Renal cortex interstitium (tissue), 15 donors: ENCODE measurements at places on chromosomes 5 and 9. TPM values are rescaled to one million over a fixed set of nuclear protein-coding genes. Genes with fewer than 3 reads are reported as not detected.
A peak's percentile ranks its signal among the peaks of the same experiment; 100 is the strongest.

GRCh38 chr9:6931913-6932312 is 174.1 kb downstream of the KDM4C start:
- DNase-seq: no peak

GRCh38 chr9:3508521-3509291 is 17.1 kb downstream of the RFX3 start:
- DNase-seq: no peak

- DNase-seq: no peak
Measured at GRCh38 chr5:159741829-159742322, 174.4 kb upstream of the ADRA1B start.

GRCh38 chr5:53246042-53246836 is 136.7 kb upstream of the MOCS2 start:
- no peak for DNase-seq

DNA sequence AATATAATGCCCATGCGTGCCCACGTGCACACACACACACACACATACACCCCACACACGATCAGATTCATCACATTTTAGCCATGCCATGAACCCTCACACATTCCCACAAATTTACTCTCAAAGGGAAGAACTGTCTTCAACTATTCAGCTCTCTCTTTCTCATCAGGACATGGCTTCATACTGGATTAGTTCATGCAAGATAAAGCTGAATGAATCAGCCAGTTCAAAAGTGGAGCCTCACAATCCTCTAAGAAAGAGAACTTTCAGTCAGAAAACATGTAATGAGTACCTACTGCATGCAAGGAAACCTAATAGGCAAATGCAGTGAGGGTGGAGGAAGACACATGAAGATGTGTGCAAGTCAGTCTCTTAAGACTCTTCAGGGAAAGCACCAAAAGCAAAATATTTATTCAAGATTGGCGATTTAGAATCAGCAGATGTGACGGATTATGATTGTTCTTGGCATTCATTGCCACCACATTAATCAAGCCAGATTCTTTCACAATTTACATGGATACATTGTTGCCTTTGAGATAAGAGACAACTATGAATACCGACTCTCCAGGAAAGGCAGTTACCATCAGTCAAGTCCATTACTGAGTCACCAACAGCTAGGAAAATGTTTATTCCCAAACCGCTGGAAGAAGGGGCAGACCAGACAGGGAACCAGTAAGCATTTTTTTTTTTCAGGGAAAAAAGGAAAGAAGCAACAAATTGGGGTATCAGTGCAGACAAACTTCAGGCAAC is 30.3 kb upstream of the PUM3 start:
- no peak for DNase-seq

Gene REEP2
- 13.0 TPM for polyA plus RNA-seq

Gene FXN
- polyA plus RNA-seq: 20.6 TPM

Gene TAF11L3
- not detected for polyA plus RNA-seq

GRCh38 chr5:121962958-121963357 is 1.2 kb downstream of the SRFBP1 start:
- no peak for DNase-seq

DNA sequence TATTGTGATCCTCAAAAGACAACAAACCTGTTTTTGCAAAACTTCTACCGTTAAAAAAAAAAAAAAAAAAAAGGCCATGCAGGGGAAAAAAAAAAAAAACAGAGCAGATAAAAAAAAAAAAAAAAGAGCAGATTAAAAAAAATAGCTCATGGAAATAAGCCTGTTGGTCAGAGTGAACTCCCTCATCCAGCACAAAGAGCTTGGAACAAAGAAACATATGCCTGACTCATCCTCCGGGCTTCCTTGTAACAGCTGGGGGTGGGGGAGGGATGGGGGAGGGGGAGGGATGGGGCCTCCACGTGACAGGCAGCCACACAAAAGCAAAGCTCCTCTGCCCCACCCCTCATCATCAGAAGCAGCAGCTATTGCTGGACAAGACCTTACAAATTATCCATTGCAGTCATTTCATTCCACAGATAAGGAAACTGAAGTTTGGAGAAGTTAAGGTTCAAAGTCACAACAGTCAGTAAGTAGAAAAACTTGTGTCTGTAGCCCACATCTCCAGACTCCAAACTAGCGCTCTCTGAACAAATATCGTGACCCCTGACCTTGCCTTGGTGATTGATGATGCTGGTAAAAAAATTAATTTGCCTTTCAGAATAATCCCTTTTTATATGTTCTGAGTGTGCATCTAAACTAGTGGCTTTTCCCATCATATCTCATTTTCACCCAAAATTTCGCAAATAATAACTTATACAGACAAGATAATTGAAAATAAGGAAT is 38.9 kb downstream of the SLC35D2 start:
- peak; percentile 4 for DNase-seq

- no peak for DNase-seq
Measured at GRCh38 chr5:168305281-168305680, 13.8 kb downstream of the WWC1 start.

DNA sequence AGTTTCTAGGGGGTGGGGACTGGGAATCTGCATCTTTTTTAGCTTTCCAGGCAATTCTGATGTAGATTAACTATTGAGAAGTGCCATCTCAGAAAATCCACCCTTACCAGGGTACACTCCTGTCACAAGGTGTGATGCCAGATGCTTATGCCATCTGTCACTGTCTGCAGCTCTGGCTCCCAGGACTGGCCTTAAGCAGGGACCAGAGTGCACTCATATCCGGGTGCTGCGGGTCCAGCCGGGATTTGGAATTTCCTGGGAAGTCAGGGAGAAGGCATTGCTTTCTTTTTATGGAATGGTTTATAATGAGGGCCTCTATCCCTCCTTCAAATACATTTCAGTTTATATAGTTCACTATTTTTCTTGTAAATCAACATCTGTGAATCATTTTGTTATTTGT is 92.6 kb downstream of the TMEM174 start:
- no peak for DNase-seq

GRCh38 chr9:20651939-20652338 is 29.6 kb upstream of the MLLT3 start:
- no peak for DNase-seq

- DNase-seq: no peak
Measured at GRCh38 chr9:89880161-89880560, 275.3 kb downstream of the GADD45G start.

DNA sequence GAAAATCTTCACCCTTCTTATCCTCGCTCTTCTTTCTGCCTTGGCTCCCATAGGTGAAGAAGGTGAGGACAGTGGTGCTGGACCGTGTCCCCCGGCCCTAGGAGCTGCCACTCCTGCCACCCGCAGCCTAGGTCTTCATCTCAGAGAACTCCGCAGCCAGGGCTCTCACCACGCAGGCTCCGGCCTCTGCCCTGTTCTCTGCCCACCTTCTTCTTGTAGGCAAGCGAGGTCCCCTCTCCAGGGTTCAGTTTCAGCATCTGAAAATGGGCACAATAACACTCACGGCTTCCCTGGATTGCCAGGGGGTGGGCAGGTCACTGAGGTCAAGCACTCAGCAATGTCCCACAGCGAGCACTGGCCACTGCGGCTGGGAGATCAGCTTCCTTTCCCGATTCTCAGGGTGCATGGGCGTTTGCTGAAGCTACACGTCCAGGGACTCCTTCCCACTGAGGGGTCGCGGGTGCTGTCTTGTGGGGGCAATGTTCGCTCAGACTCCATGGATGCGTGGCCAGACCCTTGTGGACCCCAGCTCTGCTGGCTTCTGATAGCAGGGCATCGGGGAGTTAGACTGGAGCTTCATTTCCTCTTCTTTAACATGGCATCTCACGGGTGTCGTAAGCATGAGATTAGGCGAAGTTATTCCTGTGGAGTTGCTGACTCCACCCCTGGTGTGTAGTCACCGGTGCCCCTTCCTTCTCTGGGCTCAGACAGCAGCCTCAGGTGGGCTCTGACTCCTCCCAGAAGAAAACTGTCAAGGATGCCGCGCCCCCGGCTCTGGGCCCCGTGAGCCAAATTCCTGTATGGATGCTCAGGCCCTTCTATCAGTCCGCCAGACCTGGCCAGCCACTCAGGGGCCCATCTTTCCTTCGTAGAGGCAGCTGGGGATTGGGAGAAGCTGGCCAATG is 145.1 kb upstream of the IRX2 start:
- DNase-seq: no peak

DNA sequence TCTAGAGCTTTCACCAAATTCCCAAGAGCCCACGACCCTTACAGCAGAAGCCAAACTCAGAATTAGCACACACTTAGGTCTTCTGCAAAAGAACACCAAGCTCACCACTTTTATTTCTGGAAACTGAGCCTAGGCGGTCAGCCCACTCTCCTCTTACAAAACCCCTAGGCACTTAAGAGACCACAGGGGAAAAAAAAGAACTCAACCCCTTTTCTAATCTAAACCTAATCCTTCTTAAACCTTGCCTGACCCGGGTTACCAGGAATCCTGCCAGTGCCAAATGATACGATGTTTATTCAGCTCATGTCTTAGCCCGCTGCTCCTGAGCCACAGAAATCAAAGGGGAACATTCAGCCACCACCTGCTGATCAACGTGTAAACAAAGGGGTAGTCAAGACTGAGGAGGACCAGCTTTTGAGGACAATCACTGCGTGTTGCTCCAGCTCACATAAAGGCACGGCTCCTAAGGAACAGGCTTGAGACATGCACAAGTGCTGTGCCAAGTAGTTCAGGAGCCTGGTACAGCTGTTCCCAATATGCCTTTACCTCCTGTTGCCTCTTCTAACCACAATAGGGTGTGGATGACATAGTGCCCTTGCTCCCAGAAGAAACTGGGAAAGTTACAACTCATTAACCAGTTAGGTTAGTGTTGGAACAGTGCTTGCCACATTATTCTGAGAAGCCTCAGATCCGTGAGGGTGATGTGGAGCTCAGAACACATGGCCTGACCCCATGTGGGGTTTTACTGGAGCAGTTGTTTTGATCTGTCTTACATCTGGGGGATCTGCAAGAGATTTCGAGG is 49.3 kb downstream of the ZFAND5 start:
- no peak for DNase-seq

Gene AGXT2
- 74.1 TPM for polyA plus RNA-seq

Gene MSANTD3
- 21.3 TPM for polyA plus RNA-seq

Gene SOHLH1
- not detected for polyA plus RNA-seq

DNA sequence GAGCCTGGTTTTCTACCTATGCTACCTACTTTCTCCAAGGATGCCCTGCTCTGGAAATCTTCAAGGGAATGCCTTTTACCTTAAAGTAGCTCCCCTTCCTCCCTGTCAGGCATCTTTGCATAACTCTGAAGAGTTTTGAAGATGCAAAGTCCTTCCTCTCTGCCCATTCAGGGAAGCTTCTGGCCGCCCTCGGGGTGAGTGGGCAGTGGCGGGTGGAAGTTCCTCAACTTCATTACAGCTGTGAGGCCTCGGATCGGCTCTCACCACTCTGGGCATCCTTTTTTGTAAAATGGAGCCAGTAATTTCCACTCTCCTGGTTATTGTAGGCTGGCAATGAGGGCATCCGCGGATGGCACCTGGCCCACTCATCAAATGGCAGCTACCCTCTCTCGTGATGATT is 31.7 kb upstream of the STXBP1 start:
- no peak for DNase-seq

DNA sequence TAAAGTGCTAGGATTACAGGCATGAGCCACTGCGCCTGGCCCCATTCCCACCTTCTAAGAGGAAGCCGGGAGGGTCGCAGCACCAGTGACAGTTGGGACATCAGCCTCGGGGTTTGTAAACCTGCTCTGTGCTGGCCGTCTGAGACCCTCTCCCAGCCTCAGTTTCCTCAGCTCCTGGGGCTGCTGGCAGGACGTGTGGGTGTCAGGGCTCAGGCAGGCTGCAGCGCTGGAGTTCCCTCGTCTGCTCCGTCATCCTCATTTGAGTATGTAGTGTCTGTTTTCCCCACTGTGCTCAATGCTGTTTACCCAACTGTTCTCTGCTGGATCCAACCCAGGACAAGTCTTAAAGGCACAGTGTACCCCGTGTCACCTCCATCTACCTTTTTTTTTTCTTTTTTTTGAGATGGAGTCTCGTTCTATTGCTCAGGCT is 2.0 kb upstream of the NINJ1 start:
- no peak for DNase-seq

- no peak for DNase-seq
Measured at GRCh38 chr5:147190331-147190730, 44.5 kb upstream of the STK32A start.

- DNase-seq: no peak
Measured at GRCh38 chr9:91301161-91301560, 60.6 kb downstream of the AUH start.

DNA sequence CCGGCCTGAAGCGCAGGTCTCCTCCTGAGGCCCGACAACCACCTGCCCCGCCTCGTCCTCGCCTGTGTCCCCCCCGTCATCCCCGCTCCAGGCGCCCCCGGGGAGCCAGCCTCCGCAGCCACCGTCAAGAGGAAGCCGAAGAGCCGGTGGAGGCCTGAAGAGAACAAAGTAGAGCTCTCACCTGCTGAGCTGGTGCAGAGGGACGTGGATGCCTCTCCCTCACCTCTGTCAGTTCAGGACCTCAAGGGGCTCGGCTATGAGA is 169.9 kb downstream of the HINT1 start:
- DNase-seq: no peak

DNA sequence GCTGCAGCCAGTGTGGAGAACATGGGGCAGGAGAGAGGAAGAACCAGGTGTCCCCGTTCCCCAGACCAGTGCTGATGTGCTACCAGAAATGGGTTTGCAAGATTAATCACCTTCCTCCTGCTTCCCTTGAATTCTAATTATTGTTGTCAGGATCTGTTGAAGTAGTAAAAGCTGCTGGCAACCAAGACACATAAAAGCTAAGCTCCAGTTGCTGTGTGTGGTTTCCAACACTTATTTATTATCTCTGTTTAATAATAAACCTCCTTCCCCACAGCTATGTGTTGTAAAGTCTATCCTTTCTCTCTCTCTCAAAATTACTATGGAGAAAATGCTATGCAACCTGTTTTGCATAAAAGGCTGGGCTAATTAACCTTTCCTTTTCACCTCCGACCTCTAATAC is 2.3 kb upstream of the RETREG1 start:
- DNase-seq: no peak

GRCh38 chr5:77518304-77518703 is 26.2 kb upstream of the WDR41 start:
- DNase-seq: no peak

DNA sequence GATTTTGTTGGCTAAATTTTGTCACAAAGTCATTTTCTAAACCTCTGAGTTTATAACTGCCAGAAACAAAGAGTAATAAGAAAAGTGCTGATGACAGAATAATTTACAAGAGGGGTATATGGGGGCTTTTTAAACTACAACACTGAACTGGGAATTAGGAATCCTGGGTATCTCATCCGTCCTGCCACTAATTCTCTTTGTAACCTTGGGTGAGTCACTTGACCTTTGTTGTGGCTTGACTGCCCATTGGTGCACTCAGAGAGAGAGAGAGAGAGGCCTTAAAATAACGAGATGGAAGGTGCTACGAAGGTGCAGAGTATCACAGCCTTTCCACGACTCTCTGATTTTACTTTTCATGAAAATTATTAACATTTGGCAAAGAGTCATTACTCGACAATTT is 130.3 kb upstream of the CNTLN start:
- no peak for DNase-seq

GRCh38 chr5:75020016-75020656 is 32.2 kb downstream of the GCNT4 start:
- DNase-seq: no peak

DNA sequence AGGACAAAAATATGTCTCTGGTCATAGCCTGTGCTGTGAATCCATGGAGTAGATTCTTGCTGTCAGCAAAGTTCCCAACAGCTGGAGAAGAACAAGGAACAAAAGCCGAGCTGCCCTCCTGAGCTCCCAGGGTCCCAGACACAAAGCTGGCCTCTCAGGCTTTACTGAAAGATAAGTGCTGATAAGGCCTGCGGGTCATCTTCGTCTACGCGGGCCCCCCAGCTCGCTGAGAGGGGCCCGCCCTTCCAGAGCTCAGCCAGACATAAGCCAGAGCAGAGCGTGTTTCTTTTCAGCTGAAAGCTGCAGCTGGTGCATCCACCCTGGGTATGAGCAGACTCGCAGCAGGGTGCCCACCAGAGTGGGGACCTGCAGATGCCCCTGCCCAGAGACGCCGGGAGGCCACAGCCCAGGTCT is 84.7 kb downstream of the HSD17B3 start:
- DNase-seq: peak; percentile 66
